H9 (cell line): ENCODE measurements at places on chromosomes 16 and 17.
A peak's percentile ranks its signal among the peaks of the same experiment; 100 is the strongest.

DNA sequence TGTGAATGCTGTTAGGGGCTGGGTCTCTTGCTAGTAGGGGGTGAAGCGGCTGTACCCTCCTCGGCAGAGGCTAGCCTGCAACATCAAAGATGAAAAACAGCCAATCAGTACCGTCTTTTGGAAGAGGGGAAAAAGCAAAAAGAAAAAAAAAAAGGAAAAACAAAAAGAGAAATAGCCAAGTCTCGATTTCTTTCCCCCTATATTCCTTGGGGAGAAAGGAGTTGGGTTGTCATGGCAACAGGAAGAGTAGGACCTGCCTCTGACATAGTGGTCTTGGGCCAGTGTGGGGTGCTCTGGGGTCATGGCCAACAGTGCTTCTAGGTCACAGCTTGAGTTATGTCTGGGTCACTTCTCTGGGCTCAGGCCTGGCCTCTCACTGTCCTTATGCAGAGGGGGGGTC lies 17.9 kb downstream of the ENGASE start:
- no peak for DNase-seq

GRCh38 chr17:38926293-38927070 lies 1.1 kb downstream of the LASP1NB start:
- no peak for DNase-seq

- DNase-seq, result no peak
Measured at GRCh38 chr17:28926786-28927185, 23.9 kb upstream of the DHRS13 start.

DNA sequence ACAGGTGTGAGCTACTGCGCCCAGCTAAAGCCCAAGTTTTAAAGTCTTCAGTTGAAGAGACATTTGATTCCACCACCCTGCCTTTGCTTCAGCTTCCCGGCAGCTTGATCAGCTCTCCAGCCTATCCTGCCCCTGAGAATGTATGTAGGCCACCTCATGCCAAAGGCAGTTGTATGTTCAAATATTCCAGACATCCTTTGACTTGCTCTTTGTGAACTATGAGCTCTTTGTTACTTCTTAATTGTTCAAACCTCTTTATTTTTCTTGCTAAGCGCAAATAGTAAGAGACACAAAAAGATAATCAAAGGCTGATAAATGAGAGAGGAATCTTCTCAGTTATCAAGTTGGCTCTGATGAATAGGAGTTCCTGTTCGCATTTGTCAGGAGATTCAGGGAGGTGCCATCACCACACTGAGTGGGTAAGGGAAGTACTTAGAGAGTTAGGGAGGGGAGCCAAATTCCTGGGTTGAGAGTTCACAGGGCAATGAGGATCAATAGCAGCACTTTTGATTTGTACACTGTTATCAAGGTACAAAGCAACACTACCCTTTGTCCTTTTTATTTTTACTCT lies 32.0 kb upstream of the SUPT4H1 start:
- no peak for DNase-seq

GRCh38 chr17:78421534-78422266 lies 43.3 kb downstream of the PGS1 start:
- peak; percentile 92 for DNase-seq

DNA sequence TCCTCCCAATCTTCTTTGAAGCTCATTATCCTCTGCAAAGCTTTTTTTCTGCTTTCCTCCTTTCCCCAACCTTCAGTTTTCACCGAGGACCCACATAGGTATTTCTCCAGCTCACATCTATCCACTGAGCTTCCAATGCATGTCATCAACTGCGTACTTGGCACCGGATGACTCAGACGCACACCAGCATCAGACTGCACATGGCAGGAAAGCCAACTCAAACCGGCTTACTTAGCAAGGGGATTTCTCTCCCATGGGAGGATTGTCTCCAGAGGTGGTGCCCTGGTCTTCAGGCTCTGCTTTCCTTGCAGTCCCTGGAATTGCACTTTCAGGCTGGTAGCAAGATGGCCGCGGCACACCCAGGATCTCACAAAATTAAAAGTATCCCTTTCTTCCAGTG lies 1.7 kb upstream of the AKTIP start:
- DNase-seq, result no peak

GRCh38 chr17:80101946-80102663 lies 724 bp downstream of the GAA start:
- DNase-seq, result no peak

- DNase-seq, result no peak
Measured at GRCh38 chr17:21233581-21234347, 19.4 kb downstream of the NATD1 start.

- DNase-seq, result no peak
Measured at GRCh38 chr17:31564291-31564690, 172.8 kb downstream of the RAB11FIP4 start.

DNA sequence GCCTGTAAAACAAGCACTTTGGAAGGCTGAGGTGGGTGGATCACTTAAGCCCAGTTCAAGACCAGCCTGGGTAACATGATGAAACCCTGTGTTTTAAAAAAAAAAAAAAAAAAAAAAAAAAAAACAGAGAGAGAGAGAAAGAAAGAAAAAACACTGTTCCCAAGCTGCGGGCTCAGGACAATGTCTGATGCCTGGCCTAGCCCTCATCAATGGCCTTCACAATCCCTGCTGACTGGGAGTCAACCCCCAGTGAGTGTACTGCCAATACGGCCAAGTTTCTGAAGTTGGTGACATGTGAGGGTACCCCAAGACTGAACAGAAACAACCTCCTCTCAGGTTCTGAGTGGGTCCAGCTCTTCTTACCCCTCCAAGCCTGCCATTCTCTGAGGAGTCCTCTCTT lies 116.5 kb downstream of the ZNF778 start:
- no peak for DNase-seq

- no peak for DNase-seq
Measured at GRCh38 chr16:15996432-15997109, 47.2 kb downstream of the ABCC1 start.

DNA sequence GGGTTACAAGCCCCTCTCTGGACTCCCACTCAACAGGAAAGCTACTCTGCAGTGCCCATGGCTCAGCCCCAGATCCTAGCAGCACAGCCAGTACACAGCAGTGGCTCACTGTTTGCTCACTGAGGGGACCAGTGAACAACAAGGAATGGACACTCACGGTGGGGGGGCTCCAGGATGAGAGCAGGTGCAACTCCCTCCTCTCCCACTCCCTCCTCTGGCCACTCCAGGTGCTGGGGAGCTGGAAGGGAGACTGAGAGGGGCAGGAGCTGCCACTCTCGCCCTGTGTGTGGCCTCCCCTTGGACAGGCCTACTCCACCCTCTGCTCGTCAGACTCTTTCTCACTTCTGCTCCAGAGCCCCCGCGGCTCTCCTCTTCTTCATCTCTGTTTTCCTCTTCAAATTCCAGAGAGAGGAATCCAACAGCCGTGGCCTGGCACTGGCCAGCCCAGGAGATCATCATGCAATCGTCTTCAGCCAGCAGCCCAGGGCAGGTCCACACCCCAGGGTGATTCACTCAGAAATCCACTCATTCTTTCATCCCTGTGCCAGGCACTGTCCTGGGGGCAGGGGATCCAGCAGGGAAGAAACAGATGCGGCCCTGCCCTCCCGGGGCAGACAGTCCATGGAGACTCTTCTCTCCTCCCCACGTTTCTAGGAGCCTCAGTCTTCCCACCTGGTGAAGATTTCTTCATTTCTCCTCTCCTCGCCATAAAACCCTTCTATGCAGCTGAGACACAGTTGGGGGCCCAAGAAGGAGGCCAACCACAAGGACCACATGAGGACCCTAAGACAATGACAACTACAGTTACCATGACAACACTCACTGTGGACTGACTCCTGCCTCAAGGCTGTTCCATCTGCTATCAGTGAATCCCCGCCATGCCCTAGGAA lies 30.7 kb downstream of the CFAP20 start:
- DNase-seq, result no peak

- no peak for DNase-seq
Measured at GRCh38 chr16:55152875-55153390, 171.1 kb upstream of the IRX6 start.

GRCh38 chr16:79618692-79619050 lies 18.1 kb upstream of the MAF start:
- no peak for DNase-seq

DNA sequence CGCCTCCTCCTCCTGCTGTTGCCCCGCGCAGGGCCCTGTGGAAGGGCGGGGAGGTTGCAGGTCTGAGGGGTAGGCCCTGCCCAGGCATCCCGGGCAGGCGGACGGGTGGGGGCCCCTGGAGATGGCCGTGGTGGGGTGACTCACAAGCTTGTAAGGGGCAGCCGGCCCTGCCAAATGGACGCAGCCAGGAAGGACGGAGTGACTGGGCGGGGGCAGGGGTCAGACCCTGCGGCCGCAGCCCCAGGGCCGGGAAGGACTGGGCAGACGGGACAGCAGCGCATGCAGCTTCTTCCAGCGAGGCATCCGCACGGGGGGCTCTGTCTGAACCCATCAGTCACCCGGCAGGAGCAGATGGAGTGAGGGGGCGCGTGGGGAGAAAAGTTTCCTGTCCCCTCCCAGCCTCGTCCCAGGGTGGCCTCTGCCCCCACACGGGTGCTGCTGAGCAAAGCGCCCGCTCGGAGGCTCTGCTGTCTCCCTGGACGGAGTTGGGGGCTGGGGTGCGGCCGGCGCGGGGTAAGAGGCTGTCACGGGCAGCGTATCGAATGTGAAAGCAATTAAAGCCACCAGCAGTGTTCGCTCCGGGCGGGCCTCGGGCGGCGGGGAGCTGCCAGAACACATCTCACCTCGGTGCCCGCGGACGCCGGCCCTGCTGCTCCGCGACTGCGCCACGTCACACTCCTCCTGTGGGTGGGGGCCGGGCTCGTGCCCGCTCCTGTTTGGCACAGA lies 5.4 kb upstream of the PRR35 start:
- no peak for DNase-seq

DNA sequence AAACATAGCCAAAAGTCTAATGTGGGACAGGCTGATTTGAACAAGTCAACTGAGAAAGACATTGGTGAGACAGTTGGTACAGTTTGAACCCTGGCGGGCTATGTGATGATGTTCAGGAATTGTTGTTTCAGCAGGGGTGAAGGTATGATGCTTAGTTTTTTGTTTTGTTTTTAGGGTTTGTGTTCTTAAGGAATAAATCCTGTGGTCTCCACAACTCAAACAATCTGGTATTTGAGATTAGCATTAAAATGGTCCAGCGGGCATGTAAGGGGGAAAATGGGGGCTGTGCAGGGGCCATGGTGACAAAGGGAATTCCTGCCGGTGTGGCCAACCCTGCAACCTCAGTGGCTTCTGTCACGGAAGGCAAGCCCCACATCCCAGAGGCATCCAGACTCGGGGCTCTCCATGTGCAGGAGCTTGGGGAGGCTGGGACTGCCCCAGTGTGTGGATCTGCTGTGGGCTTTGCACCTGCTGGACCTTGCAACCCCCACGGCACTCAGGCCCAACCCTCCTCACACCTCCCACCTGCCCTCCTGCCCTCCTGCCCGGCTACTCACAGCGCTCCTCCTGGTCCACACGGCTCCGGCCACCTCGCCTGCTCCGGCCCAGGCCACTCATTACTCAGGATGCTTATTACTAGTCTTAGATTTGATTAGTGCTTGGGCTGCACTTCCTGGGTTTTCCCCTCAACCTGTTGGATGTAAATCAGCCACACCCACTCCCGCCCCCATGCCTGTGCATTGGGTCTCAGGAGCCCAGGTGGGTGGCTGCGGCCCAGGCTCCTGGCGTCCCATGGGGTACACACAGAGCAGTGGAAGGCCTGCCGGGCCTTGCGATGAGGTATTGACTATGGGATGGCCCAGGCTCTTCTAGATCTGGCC lies at the start of gene TNFRSF13B:
Gene TNFRSF13B, minus strand, starts transcription at position 661 of the 881 bp plus-strand sequence. Its CDS starts 43 bp downstream, at position 618.
- DNase-seq, result peak; percentile 27

DNA sequence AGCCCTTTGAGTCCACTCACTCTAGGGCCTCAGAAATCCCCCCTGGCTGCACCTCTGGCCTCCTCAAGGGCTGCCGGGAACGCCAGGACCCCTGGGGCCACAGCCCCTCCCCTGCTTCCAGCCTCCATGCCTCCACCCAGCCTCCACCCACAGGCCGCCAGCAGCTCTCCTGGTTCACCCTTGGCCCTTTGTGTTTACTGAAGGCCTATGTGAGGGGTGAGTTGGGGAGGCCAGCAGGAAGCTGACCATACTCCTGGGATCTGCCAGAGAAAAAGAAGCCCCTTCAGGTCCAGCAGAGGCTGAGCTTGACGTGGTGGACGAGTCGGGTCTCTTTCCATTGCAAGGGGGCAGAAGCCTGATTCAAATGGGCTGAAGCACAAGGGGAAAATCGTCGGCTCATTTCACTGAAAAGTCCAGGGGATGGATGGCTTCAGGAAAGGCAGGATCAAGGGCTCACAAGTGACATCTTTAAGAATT lies 18.3 kb upstream of the ATP2A3 start:
- DNase-seq, result peak; percentile 25

- DNase-seq, result no peak
Measured at GRCh38 chr16:75402821-75403475, 30.4 kb downstream of the CFDP1 start.

GRCh38 chr17:67515490-67516083 lies 138.5 kb downstream of the PITPNC1 start:
- peak; percentile 24 for DNase-seq

DNA sequence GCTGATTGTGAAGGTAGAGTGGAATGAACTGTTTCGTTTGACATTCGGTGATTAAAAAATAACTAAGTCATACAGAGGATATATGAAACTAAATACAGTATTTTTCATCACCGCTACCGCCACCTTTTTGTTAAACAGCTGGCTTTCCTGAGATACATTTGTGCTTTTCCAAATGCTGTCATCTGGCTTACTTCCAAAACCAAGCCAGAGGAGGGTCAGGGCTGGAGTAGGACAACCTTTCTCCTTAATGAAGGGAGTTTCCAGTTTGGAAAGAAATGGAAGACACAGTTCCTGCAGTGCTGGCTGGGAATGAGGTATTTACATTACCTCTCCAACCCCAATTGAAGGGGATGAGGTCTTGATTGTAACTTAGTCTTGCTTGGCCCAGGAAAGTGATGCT lies 3.2 kb downstream of the TNRC6C start:
- no peak for DNase-seq

DNA sequence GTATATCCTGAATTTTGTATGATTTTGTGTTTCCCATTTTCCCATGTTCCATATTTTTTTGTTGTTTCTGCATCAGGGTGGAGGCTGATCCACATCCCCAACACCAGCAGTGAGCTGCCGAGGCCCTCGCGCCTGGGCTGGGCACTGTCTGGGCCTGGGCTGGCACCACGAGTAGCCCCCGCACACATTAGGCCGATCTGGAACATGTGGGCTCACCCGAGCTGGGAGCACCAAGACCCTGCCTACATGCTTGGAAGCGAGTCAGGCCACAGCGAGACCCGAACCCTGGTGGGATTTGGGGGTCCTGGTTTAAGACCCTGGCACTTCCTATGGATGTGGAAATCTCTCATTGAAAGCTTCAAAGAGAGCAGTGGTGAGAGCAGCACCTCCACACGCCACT lies 8.5 kb downstream of the KCTD5 start:
- DNase-seq, result no peak

GRCh38 chr17:282912-283882 lies 69.4 kb downstream of the RPH3AL start:
- no peak for DNase-seq

GRCh38 chr17:45101883-45102811 lies 30.2 kb downstream of the PLCD3 start:
- peak; percentile 20 for DNase-seq

- DNase-seq, result no peak
Measured at GRCh38 chr17:45688353-45688752, 95.8 kb upstream of the CRHR1 start.

GRCh38 chr17:4545217-4545951 lies 9.8 kb downstream of the MYBBP1A start:
- no peak for DNase-seq

GRCh38 chr17:68326681-68327080 lies 35.4 kb downstream of the ARSG start:
- no peak for DNase-seq
